Stimulated activated CD4-positive, alpha-beta T cell treated with anti-CD3 and anti-CD28 coated beads, TNF-alpha, amount 100 ng/mL, for 1 hour (primary cell): ENCODE measurements at places on chromosomes 4 and X.

DNA sequence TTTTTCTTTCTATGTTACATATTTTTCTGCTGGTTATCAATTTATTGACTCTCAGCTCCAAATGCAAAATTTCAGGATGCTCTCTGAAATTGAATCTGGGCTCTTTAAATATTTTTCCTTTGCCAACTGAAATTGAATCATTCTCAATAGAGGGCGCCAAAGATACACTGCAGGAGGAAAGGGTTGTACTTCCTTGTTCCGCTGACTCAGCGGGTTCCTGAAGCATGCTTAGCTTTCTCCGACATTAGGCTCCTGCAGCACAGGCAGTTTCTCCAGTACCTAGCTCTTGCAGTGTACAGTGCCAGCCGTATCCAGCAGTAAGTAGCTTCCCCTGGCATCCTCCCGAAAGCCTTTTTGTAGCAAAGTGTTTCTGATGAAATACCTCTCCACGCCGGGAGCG, 28.8 kb upstream of the CFAP47 start:
- no peak for DNase-seq

GRCh38 chr4:83036991-83037665, 2.1 kb downstream of the COPS4 start:
- DNase-seq, result no peak

DNA sequence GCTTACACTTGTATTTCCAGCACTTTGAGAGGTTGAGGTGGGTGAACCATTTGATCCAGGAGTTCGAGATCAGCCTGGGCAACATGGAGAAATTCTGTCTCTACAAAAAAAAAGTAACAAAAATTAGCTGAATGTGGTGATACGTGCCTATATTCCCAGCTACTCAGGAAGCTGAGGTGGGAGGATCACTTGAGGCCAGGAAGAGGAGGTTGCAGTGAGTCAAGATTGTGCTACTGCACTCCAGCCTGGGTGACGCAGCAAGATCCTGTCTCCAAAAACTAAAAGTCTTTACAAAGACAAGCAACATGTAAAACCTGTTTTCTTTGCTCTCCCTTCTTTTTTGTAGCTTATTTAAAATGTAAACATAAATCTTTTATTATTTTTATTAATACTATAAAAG, 1156.1 kb downstream of the FAT4 start:
- no peak for DNase-seq

- no peak for DNase-seq
Observed at GRCh38 chrX:14377427-14377826, 151.9 kb upstream of the GLRA2 start.

DNA sequence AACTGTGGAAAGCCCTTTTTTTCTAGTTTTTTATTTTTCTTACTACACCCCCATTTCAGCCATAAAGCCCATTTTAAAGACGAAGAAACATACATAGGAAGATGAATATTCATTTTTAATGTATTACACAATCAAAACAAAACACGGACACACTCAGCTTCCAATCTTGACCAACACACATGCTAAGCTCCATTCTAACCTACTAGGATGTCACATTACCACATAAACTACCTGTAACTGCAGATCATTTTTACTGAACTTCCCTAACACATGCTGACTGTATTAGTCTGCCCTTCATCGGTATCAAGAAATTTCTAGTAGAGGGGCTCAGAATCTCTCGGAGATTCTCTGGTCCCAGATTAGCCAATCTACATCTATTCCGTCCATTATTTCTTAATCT, 1.8 kb downstream of the CCNI start:
- DNase-seq, result no peak

DNA sequence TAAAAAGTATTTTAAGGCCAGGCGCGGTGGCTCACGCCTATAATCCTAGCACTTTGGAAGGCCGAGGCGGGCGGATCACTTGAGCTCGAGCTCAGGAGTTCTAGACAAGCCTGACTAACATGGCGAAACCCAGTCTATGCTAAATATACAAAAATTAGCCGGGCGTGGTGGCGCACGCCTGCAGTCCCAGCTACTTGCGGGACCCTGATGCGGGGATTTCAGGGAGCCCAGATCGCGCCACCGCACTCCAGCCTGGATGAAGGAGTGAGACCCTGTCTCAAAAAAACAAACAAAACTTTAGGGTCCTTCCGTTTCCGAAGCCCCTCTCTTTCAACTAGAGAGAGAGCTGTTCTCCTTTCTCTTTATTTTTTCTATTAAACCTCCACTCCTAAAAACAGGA, 1.2 kb downstream of the SLC25A31 start:
- DNase-seq, result no peak
